ENCODE measurements at places on chromosomes 4 and X.

DNA sequence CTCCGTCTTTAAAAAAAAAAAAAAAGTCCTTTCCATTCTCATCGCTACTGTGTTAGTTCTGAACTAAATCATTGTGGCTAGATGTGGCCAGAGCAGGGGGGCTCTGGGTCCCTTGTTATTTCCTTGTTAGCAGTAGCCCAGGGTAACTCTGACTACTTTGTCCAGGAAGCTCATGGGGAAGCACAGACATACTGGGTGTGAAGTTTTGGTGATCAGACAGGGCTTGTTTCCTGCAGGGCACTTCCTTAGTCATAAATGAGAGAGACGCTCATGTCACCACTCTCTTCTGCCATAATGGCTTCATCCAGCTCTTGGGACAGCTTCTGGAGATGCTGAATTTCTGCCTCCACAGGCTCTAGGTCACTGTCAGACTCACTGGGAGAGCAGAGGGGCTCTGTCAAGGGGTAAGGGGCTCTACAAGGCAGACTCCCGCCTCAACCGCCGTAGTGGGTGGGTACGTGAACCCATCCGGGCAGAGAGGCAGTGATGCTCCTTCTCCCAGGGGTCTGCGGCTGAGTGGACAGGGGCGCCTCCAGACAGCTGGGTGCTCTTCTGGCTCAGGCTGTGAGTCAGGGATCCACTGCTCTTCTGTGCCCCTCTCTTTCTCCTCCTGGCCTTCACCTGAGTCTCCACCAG, 12.9 kb downstream of the STIM2 start:
- DNase-seq = no peak

DNA sequence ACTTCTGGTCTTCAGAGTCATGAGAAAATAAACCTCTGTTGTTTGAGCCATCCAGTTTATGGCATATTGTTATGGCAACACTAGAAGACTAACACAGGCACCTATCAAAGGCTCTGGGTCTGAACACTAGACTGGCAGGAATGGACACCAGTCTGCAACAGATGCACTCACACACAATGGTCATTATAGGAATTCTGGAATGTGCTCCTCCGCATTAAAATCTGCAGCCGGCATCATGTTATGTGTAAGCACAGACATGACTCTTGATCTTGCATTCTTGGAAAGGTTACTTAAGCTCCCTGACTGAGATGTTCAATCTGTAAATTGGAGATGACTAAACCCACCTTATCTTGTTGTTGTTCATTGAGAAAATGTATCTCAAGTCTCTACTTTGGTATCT, 112.3 kb upstream of the ZNF518B start:
- no peak for DNase-seq

DNA sequence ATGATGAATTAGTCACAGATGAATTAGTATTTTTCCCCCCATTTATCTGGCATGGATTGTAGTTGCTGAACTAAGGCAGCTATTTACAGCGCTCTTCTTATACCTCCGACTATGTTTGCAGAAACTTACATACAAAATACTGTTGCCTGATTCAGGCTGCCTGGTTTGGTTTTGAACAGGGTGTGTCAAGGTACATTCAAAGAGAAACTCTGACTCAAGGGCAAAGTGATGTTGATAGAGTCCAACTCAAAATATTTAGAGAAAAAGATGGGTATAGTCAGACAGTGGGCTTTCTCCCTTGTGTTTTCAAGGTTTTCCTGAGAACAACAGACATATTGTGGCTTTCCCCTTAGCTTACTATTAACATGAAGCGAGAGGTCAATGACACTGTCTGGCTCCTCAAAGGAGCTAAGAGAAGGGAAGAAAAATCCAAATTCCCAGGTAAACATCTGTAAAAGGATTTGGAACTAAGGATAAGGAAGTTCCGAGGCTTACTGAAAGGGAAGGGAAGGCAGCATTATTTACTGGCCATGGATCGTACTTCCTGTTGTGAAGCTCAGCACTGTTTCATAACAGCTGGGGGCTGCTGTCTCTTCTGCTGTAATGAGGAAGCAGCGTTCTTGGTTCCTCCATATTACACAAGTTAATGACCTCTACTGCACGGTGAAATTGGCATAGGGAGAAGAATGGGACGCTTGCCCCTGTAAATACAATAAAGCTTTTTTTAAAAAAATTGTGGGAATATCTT, 30.9 kb downstream of the FAM9C start:
- no peak for DNase-seq

- no peak for DNase-seq
These were observed 41.0 kb upstream of the MAB21L2 start for GRCh38 chr4:150540959-150541360.

DNA sequence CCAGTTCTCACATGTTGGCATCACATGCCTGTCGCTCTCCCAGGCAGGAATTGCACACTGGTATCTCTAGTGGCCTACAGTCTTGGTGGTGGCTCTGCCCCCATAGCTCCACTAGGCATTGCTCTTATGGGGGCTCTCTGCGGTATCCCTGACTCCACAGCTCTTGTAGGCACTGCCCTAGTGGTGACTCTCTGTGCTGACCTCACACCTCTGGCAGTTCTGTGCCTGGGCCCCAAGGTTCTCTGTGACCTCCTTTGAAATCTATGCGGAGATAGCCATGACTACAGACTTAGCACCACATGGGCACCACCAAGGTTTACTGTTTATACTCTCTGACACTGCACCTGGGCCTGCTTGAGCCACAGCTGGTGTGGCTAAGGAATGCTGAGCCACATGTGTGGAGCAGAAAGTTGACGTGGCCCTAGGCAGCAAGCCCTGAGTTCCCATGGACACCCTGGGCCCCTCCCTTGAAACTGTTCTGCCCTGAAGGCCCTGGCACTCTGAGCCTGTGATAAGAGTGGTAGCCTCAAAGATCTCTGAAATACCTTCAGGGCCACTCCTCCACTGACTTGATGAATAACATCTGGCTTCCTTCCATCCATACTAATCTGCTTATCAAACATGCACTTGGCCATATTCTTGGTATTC, 8.0 kb downstream of the SLC9B1 start:
- DNase-seq = peak; percentile 33

DNA sequence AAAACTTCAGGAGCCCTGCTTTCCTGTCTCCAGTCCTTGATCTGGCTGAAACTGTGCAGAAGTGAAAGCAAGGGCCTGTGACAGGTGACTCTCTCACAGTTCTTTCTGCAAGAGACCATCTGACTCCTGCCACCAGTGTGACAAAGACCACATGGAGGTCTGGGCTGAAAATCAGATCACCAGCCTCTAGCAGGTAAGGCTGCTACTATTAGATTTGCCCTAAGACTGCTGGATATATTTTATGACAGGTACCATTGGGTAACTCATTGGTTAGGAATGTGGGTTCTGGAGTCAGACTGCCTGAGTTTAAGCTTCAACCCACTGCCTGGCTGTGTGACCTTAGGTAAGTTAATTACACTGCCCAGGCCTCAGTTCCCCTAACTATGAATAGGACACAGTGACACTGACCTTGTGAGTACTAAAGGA, 163.3 kb upstream of the SLC7A11 start:
- no peak for DNase-seq

DNA sequence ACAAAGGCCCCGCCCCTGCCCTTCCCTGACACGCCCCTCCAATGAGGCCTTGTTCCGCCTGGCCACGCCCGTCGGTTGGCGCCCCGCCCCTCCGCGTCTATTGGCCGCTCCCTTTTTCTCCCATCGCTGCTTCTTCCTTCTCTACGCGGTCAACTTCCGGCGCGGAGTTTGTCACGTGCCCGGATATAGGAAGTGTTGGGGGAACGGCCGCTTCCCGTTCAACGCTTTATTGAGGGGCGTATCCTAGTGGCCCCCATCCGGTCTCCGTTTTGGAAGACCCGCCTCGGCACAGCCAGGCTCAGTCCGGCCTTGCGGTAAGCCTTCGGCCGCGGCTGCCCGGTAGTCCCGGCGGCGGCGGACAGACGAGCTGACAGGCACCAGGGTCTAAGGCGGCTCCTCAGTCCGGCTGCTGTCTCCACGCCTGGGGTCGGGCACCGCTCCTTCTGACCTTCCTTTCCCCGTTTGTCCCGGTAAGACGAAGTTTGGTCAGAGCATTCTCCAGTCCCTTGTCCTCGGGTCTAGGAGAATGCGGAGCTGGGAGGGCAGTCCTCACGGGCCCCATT, at the start of gene EXOC1:
Gene EXOC1 (plus strand): TSS at position 165 of the 563 bp plus-strand sequence. CDS start 4,676 bp downstream, outside the sequence.
- DNase-seq = peak; percentile 99

DNA sequence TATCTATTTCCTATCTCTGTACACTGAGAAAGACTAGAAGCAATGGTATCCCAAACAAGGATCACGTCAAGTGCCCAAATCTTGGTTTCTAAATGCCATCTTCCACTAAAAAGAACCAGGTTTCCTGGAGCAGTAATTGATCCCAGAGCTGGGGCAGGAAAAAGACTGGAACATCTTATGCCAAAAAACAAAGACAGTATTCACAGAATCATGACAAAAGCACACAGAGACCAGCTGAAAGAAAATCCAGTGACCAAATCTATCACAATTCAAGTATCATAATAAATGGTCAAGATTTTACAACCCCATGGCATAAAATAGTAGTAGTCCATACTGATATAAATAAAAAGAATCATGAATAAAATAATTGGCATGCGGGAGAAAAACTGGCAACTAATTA, 44.9 kb downstream of the CENPC start:
- DNase-seq = no peak

- DNase-seq = no peak
These were observed 1364.4 kb downstream of the STIM2 start for GRCh38 chr4:28225050-28225449.

DNA sequence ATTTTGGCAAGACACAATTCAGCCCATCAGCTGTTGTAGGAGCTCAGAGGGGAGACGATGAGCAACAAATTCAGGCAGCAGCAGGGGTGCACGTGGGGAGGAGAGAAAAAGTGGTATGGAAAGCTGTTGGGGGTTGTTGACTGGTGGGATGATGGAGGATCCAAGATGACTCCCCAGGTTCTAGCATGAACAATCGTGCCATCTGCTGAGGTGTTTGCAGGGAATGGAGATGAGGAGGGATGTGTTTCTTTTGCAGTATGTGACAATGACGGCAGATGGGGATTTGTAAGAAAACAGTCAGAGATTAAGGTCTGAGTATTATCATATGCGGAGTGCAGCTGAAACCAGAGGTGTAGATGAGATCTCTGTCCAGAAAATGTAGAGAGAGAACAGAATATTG, 63.3 kb downstream of the SEL1L3 start:
- DNase-seq = no peak

DNA sequence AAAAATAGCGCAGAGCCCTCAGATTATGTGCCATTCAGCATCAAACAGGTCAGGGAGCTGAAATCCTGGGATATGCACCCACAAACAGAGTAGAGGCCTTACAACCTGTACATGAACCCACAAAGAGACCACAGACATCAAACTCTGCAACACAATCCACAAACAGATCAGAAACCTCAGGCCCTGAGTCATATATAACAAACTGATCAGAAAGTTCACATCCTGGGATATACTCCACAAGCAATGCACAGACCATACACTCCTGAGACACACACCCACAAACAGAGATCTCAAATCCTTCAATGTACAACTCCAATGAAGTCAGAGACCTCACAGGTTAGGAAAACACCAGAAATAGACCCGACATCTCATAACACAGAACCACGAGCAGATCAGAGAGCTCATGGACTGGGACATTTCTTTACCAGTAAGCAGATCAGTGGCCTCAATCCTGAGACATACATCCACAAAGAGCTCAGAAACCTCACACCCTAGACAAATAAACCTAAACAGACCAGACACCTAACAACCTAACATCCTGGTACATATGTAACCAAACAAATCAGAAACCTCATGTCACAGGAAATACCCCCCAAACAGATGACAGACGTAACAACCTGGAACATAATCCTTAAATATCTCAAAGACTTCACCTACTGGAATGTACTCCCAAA, 24.2 kb downstream of the SUV39H1 start:
- no peak for DNase-seq

- no peak for DNase-seq
These were observed 108.9 kb downstream of the NR3C2 start for GRCh38 chr4:148333265-148333664.

- DNase-seq = no peak
These were observed 529.6 kb upstream of the SPANXN1 start for GRCh38 chrX:144717682-144718081.

- DNase-seq = no peak
These were observed 30.4 kb upstream of the CLTRN start for GRCh38 chrX:15694941-15695451.

GRCh38 chr4:10460313-10461047, 3.3 kb upstream of the ZNF518B start:
- DNase-seq = no peak

DNA sequence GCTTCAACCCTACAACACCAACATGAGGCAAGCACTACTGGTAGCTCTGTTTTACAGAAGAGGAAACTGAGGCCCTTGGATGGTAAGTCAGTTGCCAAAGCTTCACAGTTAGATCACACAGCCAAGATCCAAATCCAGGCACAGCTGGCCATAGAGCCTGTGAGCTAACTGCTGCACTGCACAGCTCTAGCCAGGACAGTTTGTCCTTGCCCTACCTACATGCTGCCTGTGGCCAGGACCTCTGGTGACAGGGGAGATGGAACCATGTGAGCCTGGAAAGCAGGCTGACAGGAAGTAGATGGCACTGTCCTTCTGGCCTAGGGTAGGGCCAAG, 257.8 kb downstream of the FBXW7 start:
- no peak for DNase-seq

GRCh38 chr4:106953036-106953705, 82.9 kb downstream of the DKK2 start:
- DNase-seq = no peak

GRCh38 chrX:100979881-100980607, 10.5 kb downstream of the ARL13A start:
- DNase-seq = no peak

GRCh38 chr4:119752936-119753335, 124.3 kb upstream of the PDE5A start:
- DNase-seq = no peak

DNA sequence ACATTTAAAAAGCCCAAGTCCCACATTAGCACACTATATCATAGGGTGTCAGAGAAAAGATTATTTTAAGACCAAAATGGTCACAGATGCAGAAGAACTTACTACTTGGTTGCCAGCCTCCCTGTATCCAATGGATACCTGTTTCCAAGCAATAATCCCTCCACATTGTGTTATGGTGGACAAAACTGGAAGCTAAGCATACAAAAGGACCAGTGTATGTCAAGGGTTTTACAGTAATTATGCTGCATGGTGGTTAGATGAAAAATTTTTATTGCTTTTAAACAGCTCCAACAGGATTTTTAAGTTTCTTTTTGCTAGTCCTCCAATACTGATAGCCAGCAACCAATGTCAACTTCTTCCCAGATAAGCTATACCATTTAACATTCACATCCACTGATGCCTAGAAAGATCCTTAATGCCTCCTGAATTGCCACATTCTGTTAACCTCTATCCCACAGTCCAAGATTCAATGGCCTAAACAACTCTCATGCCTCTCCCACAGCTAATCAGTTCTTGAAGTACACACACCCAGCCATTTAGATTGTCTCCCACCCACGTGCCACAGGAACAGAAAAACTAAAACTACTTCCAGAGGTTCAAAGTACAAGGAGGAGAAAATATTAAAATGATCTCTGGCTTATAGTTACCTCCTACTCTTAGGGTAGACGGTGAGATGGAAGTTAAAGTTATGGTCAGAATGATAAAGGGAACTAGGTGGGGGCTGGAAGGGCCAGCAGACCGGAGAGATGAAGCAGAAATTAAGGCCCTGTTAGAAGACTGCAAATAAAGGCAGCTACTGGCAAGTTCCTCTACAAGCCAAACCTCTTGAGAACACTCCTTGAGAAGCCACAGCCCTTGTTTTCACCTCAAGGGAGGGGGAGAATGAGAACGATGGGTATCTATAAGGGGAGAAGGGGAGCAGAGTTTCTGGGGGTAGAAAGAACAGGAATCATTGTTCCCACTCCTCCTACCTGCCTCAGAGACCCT, 5.5 kb downstream of the MED14 start:
- peak; percentile 2 for DNase-seq

Measured in thyroid gland (tissue), 4 donors.